Glomerular endothelial cell (primary cell): ENCODE measurements at places on chromosomes 4 and X.

- no peak for DNase-seq
Observed at GRCh38 chrX:148612431-148612830, 112.0 kb downstream of the AFF2 start.

DNA sequence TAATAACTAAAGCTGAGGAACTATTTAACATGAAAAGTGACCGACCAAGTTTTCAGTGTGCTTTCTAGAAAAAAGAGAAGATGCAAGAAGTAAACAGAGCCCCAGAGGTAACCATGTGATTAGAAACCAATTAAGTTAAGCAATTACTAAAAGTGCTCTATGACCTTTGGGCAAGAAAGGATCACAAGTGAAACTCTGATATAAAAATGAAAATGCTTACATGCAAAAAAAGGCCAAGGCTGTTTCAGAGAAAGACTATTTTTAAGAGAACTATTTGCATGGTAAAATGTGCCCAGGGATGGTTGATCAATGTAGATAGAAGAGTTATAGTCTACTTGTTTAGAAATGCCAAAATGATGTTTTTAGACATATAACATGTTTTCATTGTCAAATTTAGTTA is 22.0 kb downstream of the KLHL15 start:
- DNase-seq, result no peak

DNA sequence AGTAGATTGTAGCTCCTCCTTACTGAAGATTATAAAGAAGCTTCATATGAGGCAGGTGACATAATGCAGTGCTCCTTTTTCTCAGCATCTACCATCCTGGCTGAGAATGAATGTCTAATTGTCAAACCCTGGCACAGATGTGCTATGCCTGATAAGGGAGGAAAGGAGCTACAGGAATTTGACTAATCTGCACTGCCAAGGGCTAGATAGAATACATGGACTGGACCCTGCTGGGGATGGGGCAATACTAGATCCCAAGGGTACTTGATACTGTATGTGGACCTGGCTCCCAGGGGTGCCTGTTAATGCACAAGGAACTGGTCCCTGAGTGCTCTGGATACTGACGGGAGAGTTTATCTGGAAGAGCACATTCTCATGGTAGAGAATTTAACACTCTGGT is 362.2 kb upstream of the EMCN start:
- DNase-seq, result no peak

DNA sequence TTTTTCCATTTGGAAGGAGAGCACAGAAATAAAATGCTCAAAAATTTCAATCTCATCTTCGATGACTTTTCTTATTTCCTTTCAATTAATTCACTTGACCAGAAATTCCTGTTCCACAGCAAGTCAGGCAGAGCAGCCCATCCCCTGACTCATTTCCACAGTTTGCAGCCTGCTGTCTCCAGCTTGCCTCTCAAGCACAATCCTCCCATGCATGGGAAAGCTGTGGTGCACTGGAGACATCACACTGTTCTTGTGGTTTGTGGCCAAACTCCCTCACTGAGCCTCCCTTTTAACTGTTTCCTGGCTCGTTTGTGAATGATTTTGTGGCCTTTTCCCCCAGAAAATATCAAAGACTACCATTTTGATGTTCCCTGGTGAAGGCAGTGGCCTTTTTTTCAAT is 114.0 kb upstream of the ENPEP start:
- DNase-seq, result no peak

DNA sequence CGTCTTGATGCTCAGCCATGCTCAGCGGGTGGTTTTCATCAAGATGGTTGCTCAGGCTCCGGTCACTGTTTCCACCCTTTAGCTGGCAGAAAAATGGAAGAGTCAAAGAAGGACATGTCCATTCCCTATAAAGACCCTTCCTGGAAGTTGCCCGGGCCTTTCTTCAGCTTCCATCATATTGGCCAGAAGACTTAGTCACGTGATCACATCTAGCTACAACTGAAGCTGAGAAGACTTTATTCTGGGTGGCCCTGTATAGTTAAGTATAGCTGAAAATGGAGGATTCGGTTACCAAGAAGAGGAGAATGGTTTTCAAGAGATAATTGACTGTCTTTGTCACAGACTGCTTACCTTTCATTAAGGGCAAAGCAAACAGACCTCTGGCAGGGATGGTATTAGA is 296.7 kb upstream of the CASK start:
- DNase-seq, result no peak

GRCh38 chr4:153950100-153950979 is 161.5 kb upstream of the SFRP2 start:
- DNase-seq, result no peak

- no peak for DNase-seq
Observed at GRCh38 chr4:151000747-151001429, 14.2 kb downstream of the LRBA start.

DNA sequence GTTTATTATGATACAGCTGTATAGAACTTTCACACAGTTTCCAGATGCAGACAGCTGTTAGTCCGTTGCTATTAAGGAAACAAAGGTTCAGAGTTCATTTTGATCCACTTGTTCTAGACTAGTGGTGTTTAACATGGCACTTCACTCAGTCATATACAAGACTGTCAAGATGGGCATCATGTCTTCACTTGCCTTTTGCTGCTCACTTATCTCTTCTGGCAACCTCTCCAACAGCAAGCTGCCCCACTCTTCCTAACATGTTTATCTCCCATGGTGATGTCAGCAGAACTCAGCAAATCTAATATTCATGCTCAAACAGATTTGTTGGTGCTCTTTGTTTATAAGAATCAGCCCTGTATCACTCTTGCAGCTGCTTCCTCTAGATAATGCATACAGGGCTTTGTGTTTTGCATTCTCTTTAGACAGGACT is 236.2 kb upstream of the HAND2 start:
- no peak for DNase-seq

DNA sequence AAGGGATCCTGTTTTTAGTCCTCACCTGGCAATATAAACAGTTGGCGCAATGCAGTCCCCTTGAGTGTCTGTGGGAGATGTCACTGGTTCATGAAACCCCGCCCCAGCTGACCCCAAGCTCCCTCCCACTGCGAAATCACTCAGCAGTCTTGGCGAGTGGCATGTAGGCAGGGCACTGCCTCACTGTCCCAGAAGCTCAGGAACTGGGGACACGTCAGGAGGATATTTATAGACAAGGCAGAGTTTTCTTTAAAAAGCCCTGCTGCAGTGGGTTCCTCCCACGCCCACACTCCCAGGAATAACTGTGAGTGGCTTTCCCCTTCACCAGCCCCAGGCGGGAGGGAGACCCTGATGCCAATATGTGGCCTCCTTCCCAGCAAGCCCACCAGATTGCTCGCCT is 44.3 kb upstream of the PPP2R2C start:
- DNase-seq, result no peak

DNA sequence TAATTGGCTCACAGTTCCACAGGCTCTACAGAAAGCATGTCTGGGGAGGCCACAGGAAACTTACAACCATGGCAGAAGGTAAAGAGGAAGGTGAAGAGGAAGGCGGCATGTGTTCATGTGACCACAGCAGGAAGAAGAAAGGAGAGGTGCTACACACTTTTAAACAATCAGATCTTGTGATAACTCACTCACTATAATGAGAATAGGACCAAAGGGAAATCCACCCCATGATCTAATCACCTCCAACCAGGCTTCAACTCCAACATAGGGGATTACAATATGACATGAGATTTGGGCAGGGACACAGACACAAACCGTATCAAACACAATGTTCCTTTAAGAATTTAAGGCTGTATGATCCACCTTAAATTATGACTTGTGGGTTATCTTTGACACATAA is 10.5 kb upstream of the PGM2 start:
- no peak for DNase-seq

DNA sequence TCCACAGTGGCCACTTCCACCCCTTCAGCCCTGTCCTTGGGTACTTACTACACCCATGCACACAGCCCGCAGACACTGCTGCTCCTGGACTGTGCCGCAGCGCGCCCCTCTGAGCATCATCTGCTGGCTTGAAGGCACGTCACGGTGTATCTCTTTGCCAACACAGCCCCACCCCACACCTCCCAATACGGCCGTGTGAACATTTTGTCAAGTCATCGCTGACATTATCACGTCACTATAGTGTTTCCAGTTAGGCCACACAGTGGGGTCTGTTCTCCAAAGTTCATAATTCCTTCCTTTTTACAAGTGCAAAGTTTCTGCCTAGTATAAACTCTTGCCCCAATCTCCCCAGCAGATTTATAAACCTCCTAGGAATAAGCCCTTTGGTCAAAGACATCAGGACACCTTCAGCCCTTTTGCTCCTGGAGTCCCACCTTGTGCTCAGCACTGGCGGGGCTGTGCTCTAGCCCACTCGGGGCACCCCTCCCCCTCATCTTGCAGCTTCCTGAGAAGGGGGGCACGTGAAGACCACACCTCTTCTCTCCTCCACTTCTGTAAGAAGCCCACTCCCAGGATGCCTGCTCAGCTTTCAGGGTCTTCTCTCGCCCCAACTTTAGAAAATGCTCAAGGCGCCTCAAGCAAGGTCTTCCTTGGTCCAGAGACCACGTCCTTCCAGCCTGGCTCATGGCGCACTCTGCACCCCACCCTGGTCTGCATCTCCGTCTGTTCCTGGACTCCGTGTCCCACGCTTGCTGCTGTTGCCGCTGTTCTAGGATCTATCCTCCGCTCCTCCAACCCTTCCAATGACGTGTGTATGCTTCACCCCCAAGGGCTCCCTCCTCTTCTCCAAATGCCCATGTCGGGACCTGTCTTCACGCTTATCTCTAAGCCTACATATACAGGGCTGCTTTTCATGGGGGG is 7.2 kb downstream of the FAM53A start:
- DNase-seq, result no peak

DNA sequence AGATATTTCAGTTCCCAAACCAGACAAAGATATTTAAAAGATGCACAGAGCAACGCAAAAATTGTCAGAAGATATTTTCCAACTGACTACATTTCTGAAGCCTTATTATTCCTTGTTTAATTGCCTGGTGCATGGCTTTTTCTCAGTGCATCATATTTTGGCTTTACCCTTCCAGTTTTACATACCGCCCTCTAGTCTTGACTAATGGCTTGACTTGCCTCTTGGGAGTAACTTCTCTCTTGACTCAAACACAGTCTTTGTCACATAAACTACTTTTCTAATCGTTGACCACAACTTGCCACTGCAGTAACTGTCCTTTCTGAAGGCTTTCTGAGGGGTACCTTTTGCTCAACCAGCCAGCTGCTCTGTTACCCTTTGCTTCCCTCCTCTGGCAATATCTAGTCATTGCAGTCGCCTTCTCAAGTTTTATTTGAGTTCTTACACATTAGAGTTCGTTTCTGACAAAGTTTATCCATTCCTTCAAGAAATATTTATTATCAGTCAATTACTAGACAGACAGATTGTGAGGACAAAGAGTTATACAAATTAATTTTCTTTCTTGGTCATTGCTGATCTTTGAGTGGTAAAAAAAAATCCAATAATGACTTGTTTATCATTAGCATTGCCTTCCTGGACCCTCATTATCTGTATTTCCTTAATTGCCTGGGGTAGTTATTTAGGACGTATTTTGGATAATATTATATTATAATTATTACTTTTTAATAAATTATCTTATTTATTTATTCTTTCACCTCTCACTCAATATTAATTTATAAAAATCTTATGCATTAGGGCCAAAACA is 506.9 kb upstream of the PCDH10 start:
- DNase-seq, result peak; percentile 39

DNA sequence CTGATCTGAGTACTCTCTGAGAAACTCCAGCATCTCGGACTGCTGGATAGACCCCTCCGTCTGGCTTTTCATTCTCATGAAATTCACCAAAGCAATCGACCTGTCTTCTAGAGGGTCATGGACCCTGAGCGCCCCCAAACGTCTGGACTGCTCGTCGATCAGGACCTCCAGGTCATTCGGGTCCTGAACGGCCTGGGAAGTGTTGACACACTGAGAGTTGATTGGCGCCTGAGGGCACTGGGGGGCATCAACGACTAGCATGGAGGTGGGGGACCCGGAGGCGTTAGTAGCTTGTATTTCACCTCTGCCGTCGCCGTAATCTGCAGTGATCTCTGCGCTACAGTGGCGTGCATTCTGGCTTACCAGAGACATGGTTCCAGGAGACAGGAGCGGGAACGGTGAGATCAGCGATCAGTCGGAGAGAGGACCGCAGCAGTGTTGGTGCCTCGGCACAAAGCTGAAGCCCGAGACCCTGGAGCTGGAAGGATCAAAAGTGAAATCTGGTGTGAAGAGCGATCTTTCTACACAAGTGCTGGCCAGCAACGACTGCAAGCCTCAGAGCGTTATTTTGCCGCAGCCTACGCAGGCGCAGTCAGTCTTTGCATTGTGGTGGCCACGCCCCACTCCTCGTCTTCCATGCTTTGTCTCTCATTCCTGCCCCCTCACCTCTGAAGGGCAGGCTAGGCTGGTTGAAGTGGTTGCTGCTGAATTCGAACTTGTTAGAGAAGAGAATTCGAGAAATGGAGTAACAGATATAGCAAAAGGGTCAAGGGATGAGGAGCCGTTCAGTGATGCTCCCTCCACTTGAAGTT is at the start of gene MAGEE2:
MAGEE2 (minus strand) TSS at position 575 of the 812 bp plus-strand sequence; CDS start at position 372, 203 bp downstream.
- DNase-seq, result no peak

DNA sequence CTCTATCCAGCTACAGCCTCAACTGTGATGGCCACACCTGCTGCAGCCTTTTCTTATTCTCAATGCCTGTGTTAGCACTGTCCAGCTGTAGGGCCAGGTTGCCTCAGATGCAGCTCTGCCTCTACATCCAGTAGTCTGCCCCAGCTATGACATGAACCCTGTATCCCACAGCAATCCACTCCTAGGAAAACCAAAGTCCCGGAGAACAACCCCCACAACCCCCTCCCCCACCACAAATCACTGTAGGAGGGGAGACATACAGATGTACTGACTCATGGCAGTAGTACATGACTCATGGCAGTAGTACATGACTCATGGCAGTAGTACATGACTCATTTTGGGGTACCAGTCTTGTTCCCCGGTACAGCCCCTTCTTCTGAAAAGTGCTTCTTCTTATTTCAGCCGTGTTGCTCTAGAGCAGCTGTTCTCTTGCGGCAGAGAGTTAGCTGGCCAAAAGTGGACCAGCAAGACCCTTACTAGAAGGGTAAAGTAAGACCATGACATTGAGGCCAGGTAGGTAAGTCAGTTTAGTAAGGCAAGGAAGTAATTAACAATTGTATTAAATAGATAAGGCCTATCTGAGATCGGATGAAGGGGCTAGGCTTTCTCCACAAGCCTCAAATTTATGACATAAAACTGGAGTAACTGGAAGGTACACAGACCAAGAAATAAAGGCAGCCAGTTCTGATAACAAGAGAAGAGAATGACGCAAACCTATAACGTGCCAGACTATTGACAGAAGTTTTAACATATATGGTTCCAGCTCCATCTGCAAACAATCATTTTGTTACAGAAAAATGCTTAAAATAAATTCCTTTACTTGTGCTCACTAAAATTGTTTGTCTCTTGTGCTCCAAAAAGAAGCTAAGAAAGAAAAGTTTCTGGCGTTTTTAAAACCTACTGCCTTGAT is 221.4 kb downstream of the TACR3 start:
- no peak for DNase-seq

- DNase-seq, result no peak
Observed at GRCh38 chrX:13716905-13717304, 17.5 kb downstream of the TRAPPC2 start.

- no peak for DNase-seq
Observed at GRCh38 chr4:89026542-89026941, 30.4 kb downstream of the FAM13A start.

GRCh38 chr4:76401654-76402053 is 19.3 kb downstream of the CCDC158 start:
- DNase-seq, result no peak

- no peak for DNase-seq
Observed at GRCh38 chr4:5096261-5096660, 45.0 kb downstream of the STK32B start.
